ENCODE measurements at places on chromosomes 6 and 20.

DNA sequence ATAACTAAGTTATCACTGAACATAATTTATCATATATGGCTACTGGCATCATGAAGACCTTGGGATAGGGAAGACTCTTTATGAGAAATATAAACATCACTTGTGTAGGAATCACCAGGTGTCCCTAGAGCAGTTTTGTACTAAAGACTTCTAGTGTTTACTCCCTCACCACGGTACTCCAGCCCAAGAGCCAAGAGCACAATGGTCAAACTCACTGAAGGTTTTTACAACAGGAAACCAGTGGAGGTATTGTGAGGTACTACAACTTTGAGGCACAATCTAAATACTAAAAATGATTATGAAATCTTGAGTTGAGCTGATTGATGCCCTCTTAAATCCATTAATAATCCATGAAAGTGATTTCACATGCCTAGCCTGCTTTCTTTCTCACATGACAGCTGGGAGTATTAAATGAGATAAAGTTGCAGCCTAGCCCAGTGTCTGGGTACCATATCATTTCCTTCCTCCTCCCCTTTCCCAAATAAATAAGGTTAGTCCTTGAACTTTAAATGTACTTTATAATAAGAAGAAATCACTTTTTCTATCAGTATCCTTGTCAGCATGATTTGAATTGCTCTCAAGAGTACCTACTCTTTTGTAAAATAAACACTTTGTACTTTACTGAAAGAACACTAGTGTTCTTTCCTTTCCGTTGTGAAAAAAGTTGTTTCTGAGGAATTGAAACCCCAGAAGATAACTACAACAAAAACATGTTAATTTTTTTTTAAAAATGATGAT lies 26.5 kb downstream of the GLO1 start:
- DNase-seq, result no peak

- no peak for DNase-seq
Observed at GRCh38 chr6:135129136-135129856, 51.8 kb upstream of the MYB start.

DNA sequence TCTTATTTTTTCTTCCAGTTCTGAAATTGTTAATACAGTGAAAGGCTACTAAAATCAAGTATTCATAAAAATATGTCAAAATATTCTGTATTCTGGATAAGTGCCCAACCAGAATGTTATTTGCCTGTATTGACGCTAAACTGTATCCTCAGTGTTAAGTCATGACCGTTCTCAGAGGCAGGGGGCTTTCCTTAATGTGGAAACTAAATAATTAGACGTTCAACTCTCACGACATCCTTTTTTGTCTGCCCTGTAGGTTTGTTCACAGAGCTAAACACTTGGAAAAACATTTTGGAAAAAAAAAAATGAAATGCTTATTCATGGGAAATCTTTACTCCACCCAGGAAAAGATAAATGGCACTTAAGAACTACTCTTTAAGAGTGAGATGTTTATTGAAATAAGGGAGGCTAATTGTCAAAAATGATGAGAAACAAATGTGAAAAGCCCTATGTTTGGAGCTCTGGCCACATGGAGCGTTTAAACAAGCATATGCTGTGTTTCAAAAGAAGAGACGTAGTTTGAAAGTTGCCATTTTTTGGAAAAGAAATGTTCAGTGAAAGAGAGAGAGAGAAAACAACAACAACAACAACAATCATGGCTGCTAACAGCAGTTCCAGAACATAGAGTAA lies 453.1 kb upstream of the MARCKS start:
- DNase-seq, result no peak

GRCh38 chr20:57991211-57991881 lies 237.1 kb downstream of the ANKRD60 start:
- no peak for DNase-seq

GRCh38 chr20:46279103-46279502 lies 29.2 kb downstream of the CDH22 start:
- no peak for DNase-seq

Measured in ecto neural progenitor cell (in vitro differentiated cells).